ENCODE measurements at places on chromosomes 6 and 20.

DNA sequence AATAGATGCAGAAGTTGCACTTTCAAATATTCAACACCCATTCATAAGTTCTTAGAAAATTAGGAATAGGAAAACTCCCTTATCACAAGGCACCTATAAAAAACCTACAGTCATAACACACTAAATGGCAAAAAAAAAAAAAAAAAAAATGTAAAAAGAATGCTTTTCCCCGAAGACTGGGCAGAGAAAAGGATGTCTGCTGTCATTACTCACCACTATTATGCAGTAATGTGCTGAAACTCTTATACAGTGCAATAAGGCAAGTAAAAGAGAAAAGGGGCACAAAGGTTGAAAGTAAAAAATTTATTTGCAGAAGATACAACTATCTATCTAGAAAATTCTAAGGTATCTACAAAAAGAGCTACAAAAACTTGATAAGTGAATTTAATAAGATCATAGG, 607.8 kb upstream of the ARID1B start:
- no peak for DNase-seq

DNA sequence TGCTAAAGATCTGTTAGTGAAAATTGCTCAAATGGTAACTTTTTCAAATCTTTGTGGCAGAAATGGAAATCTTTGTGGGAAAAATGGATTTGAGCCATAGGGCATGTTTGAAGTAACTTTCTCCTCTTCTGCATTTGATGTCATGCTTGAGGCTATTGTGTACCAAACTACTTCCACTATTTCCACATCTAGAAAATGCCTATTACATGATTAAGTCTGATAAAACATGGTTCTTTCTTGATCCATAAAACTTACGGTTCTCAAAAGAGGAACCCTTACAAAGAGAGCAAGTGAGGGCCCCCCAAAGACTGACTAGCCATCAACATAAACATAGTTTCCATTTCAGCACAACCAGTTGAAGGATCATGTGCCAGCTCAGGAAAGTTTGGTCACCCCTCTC, 150.6 kb downstream of the NFATC2 start:
- no peak for DNase-seq

GRCh38 chr20:33828326-33828844, 17.2 kb downstream of the CHMP4B start:
- no peak for DNase-seq

GRCh38 chr6:21413428-21413827, 180.1 kb upstream of the SOX4 start:
- DNase-seq: no peak

DNA sequence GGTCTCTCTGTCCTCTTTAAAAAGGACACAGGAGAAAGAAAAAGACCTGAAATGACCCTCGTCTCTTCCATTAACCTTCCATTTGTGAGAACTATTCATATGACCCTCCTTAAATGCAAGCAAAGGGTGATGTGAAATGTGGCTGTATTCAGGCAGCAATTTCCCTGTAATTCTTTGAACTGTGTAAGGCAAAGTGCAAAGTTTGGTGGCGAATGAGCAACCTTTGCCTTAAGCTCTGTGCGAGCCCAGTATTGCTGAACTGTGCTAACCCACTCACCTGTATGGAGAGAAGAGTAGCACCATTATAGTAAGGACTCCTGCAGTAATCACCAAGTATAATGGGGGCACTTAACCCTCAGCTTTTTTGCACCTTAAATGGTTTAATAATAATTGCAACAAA, 223.4 kb downstream of the PLCB1 start:
- DNase-seq: no peak

- no peak for DNase-seq
These were observed 38.2 kb upstream of the TTPAL start for GRCh38 chr20:44437497-44437896.

- no peak for DNase-seq
These were observed 594.3 kb downstream of the UTRN start for GRCh38 chr6:144879436-144879835.

DNA sequence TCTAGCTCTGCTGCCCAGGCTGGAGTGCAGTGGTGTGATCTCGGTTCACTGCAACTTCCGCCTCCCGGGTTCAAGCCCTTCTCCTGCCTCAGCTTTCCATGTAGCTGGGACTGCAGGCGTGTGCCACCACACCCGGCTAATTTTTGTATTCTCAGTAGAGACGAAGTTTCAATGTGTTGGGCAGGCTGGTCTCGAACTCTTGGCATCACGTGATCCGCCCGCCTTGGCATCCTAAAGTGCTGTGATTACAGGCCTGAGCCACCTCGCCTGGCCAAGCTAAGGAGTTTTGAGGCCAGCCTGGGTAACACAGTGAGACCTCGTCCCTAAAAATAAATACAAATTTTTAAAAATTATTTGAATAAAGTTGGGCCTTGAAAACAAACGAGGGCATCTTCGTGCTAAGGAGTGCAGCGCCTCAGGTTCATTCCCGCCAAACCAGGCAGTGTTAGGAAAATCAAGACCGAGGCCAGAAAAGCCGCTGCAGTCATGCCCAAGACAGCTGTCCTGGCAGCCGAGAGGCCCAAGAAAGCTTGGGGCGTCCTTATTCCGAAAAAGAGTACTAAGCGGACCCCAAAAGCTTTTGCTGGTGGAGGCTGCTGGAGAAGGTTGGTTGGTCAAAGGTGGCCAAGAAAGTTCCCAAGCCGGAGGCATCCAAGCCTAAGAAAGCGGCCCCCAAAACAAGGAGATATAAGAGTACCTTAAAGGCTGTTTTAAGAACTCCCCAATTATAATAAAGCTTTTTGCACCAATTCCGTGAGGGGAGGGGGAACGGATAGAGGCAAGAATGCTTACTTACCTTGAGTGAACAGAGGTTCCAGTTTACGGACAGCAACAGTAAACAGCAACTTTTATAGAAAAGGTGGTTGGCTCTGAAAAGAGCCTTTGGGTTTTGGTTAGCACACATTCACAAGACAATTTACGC, 109.0 kb downstream of the HFE start:
- peak; percentile 39 for DNase-seq

GRCh38 chr20:64095927-64096326, 11.4 kb downstream of the NPBWR2 start:
- no peak for DNase-seq

DNA sequence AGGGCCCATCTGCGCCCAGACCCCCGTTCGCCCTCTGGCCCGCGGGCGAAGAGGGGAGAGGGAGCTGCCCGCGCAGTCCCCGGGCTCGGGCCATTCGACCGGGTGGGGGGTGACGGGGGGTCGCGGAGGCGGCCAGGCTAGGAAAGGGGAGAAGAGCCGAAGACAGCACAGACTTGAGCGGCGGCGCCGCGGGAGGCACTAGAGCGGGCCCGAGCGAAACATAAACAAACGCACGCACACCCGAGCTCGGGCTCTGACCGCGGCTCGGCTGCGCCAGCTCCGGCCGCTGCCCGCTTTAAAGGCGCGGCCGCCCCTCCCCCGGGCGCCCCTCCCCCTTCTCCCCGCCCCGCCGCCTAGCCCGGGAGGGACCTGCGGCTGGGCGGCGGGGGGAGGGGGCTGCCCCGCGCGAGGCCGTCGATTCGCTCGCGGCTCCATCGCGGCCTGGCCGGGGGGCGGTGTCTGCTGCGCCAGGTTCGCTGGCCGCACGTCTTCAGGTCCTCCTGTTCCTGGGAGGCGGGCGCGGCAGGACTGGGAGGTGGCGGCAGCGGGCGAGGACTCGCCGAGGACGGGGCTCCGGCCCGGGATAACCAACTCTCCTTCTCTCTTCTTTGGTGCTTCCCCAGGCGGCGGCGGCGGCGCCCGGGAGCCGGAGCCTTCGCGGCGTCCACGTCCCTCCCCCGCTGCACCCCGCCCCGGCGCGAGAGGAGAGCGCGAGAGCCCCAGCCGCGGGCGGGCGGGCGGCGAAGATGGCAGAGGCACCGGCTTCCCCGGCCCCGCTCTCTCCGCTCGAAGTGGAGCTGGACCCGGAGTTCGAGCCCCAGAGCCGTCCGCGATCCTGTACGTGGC, at the start of gene FOXO3:
TSS of gene FOXO3 (plus strand) at position 455 of the 846 bp plus-strand sequence. CDS start at position 747, 292 bp downstream.
- peak; percentile 87 for DNase-seq

DNA sequence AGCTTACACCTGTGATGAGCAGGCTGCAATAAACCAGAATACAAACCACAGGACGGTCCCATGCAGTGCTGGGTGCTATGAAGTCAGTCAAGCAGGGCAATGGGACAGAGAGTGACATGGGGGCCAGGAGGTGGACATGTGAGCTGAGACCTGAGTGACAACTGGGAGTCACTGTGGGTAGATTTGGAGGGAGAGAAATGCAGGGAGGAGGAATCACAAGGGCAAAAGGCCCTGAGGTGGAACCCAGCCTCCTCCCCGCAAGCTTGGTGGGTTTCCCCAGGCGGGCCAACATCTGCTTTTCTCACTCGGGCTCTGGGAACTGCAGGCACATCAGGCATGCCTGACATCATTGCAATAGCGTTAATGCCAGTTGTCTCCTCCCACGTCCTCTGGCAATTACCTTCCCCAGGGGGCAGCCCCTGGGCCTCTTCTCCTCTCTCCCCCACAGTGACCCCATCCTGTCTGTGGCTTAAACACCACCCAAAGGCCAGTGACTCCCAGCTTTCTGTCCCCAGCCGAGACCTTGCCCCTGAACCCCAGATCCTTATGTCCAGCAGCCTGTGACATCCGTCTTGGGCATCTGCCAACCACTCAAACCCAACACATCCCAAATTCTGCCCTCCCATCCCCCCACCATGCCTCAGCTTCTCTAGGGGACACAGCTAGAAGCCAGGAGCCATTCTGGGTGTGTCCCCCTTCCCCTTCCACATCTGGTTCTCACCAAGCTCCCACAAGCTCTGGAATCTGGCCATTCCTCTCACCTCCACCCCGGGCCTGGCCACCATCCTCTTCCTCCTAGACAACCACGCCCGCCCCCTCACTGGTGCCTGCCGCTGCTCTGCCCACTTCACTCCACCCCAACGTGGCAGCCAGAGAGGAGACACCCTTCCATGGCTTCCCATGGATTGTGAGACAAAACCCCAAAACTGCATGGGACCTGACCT, 28.2 kb downstream of the PDRG1 start:
- no peak for DNase-seq

GRCh38 chr20:19929012-19929360, 88.2 kb upstream of the NAA20 start:
- DNase-seq: no peak

DNA sequence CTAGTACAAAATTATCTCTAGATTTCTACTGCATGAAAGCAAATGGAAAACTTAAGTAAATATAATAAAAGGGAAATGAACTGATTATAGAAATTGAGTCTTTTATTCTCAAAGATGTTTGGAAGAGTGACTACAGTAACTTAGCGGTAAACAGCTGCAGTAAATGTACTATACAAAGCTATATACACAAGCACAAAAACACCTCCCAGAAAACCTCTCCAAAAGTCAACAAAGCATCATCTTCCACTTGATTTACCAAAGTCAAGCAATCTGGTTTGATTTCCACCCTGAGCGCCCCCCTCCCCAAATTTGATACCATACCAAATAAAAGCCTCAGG, 142.1 kb upstream of the SHLD1 start:
- no peak for DNase-seq

DNA sequence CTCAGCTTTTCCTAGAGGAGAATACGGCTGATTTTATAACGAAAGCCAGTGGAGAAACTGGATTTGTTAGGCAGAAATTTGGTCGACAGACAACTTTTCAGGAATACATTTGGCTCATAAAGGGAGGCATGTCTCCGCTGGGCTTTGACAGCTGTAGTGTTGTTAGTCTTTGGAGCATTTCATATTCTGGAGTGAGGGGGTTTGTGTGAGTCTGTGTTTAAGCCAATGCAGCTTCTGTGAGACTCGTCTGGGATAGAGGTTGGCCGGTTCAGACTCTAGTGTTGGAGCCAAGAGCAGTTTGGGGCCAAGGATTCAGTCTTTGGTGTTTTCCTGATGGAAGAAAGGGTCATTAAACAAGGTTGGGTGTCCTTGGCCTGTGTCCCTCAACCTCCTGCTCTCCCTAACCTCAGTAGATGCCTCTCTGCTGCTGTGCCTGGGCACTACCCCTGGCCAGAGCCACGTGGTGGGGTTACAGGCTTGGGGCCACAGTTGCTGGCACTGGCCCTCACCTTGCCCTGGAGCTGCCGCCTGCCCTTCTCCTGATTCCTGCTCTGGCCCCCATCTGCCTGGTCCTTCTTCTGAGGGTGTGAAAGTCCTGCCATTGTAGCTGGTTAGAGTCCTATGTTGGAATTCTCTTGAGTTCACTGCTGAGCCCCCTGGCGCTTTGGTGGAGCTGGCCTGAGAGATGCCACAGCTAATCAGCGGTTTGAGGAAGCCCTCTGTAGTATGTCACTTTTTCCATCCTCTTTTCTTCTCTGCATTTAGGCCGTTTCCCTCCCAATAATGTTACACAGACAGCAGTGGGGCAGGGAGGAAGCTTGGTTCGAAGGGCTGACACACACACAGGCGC, 6.9 kb downstream of the PTK7 start:
- DNase-seq: no peak

DNA sequence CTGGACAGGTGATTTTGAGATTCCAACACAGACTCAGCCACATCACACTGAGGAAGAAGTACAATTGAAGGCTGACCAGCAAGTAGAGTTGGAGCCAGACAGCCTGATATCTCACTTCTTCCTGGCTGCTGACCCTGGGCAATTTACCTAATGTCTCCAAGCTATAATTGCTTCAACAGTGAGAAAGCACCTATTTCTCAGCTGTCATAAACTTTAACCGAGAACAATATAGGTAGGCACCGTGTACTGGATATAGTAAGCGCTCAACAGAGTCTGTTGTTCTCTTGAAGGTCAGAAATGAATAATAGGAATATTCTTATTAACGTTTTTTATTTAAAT, 28.3 kb downstream of the STX7 start:
- no peak for DNase-seq

- DNase-seq: peak; percentile 83
These were observed 622 bp downstream of the GPANK1 start for GRCh38 chr6:31663961-31664789.

GRCh38 chr6:109212683-109213082, 117.4 kb downstream of the CEP57L1 start:
- DNase-seq: no peak

- DNase-seq: no peak
These were observed 196.6 kb downstream of the JARID2 start for GRCh38 chr6:15442467-15442866.

- peak; percentile 75 for DNase-seq
These were observed 12.8 kb upstream of the MANBAL start for GRCh38 chr20:37276494-37277252.

- peak; percentile 40 for DNase-seq
These were observed 144.3 kb upstream of the TENT5A start for GRCh38 chr6:81896525-81897503.

- DNase-seq: no peak
These were observed 73.0 kb upstream of the FAM8A1 start for GRCh38 chr6:17527076-17527475.

- DNase-seq: no peak
These were observed 17.9 kb downstream of the NCR2 start for GRCh38 chr6:41353333-41353732.

Measured in fibroblast of skin of right quadriceps (primary cell).